SW 1271 (cell line): ENCODE measurements at places on chromosomes 3 and 15.

DNA sequence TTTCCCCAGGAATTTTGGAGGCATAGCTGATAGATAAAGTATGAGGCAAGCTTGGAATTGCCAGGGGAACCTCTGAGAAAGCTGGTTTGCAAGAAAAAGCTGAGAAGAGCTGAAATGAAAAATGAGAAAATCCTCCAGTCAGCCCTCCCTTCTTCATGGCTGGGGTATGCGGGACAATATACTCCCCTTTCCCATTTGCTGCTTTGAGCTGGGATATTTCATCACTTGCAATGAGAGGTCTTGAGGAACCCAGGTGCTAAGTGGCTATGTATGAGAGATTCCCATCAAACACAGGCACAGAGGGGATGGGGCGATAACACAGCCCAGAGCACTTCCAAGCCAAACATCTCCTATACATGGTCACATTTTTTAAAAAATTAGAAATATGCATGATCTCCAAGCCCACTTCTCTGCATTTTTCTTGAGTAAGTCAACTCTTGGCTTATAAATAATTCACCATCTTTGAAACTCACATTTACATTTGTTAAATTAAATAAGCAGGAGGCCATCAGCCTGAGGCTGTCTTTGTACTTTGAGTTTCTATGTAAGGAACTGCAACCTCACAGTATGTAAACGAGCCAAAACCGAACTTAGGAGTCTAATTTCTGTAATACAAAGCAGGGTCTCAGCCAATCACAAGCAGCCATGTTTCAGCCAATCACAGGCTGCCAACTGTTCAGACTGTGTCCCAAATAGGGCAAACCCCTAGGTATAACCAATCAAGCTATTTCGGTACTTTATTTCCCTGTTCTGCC lies 983.6 kb upstream of the NR2F2 start:
- no peak for DNase-seq

DNA sequence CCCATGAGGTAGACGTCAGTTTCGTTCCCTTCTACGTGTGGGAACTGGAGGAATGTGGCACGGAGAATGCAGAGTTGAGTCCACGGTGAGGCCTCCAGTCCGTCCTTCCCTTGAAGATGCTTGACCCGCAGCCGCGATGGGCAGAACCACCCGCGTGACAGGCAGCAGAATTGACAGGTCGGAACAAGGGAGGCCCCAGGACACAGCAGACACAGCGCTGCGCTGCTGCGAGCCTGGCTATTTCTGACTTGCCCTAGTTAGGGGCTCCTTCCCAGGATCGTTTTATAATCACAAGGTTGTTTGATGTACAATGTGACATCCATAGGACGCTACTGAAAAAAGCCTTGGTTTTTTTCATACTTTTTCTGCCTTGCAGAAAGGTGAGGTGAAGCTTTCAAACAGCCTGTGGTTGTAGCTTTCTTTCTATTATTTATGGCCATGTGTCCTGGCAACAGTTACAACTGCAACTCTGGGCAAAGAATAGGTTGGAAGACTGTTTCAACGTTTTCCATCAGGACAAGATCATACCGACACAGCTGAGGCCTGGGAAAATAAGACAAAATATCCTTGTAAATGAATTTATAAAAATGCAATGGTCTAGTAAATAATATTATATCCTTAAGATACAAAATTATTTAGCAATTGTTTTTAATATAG lies 9.6 kb upstream of the TMEM41A start:
- no peak for DNase-seq

DNA sequence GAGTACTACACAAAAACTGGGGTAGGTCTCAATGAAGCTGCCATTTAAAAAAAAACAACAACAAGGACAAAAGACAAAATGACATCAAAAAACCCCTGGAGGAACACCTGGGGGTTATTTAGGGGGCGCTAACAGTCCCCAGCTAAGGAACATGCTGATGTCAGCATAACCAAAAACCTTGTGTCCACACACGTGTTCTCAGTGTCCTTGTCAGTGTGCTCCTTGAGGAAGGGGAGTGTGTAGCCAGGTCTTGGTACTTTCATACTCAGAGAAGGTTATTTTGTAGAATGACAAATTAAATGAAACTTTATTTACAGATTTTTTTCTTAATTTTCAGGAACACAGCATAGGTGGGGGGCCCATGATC lies 31.2 kb upstream of the CLRN1 start:
- DNase-seq: no peak

- DNase-seq: no peak
Measured at GRCh38 chr15:94297558-94297957, 66.2 kb downstream of the MCTP2 start.

DNA sequence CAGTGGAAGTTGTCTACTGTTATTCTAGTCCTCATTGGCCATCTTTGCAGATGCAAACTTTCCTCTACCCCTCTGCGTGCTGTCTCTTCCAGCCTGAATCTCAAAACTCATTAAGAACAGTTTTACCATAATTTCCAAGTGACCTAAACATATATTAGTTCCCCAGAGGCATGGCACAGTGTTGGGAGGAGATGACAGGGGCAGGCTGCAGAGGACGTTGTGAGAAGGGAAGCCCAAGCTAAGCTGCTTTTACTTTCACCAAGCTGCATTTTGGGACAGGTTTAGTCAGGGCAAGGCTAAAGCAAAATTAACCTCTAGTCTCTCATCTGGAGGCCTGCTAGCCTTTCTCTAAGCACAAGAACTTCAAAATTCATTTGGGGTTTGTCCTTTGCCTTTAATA lies 318.6 kb upstream of the SATB1 start:
- no peak for DNase-seq

- no peak for DNase-seq
Measured at GRCh38 chr3:129063841-129064482, 3.4 kb downstream of the GP9 start.

GRCh38 chr3:183392186-183393034 lies 36.0 kb downstream of the MCF2L2 start:
- DNase-seq: no peak

- DNase-seq: no peak
Measured at GRCh38 chr3:16229681-16230080, 35.1 kb downstream of the DPH3 start.

DNA sequence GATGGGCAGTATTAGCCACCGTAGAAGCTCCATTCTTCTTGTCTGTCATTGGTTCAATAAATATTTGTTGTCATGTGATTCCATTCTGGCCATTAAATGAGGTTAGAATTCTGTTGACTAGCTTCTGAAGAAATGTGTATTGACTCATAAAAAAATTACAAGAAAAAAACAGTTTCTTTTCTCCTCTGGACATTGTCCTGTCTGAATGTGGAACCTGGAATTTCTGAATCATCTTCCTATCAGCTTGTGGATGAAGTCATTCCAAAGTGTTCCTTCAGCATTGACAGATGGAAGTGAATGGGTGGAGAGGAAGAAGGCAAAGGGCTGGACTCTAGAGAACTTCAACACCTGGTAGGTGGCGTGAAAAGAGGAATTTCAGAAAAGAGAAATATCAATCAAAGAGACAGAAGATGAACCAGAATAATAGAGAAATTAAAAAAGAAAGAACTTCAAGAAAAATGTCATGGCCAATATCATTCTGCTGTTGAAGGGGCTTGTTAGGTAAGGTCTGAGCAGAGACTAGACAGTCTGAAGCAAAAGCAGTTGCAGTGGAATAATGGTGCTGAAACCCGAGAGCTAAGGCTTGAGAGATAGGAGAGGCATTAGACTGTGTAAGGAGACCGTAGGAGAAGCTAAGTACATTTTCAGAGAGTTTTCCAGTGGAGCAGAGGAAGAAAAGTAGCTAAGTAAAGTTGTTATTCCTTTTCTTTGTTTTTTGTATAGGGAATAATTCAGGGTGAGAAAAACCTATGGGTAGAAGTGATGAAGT lies 806.6 kb downstream of the SQOR start:
- no peak for DNase-seq

- DNase-seq: no peak
Measured at GRCh38 chr15:80531796-80532195, 127.6 kb downstream of the ARNT2 start.

- no peak for DNase-seq
Measured at GRCh38 chr3:49191741-49192140, 20.3 kb downstream of the KLHDC8B start.
